ENCODE measurements at places on chromosomes 6 and 20. TPM values are rescaled to one million over a fixed set of nuclear protein-coding genes. Genes with fewer than 3 reads are reported as not detected.

GRCh38 chr6:158635427-158636073 lies 9.0 kb downstream of the DYNLT1 start:
- no peak for DNase-seq
- no peaks in the 10 kb centered on the region for H3K27me3 ChIP-seq
- no peak overlapping the region for H3K27ac ChIP-seq
- H3K4me3 ChIP-seq, result no peak overlapping the region
- H3K4me1 ChIP-seq, result peaks cover 29% of the 10 kb centered on the region

- H3K4me1 ChIP-seq, result no peaks in the 10 kb centered on the region
- no peaks in the 10 kb centered on the region for H3K27me3 ChIP-seq
- H3K36me3 ChIP-seq, result peaks cover 6% of the 10 kb centered on the region
- H3K27ac ChIP-seq, result no peak overlapping the region
- no peak overlapping the region for H3K4me3 ChIP-seq
Observed at GRCh38 chr20:32285621-32286371, 8.3 kb downstream of the KIF3B start.

DNA sequence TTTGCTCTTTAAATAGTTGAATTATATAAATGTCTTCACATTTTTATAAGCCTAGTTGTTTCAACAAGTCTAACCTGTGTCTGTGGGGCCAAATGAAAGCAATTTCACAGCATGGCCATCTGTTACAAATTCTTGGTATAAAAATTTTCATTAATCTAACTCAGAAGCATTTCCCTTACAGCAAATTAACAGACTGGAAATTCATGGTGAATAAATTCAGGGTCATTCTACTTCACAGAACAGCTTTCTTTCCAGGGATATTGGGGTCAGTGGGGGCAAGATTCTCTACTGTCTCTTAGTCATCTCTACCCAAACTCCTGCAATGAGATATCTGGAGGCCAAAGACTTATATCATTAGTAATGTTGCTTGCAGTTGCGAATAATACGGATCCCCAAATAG lies 352.1 kb downstream of the MMUT start:
- no peaks in the 10 kb centered on the region for H3K36me3 ChIP-seq
- DNase-seq, result no peak
- no peaks in the 10 kb centered on the region for H3K27me3 ChIP-seq
- no peak overlapping the region for H3K27ac ChIP-seq
- H3K4me1 ChIP-seq, result no peaks in the 10 kb centered on the region

DNA sequence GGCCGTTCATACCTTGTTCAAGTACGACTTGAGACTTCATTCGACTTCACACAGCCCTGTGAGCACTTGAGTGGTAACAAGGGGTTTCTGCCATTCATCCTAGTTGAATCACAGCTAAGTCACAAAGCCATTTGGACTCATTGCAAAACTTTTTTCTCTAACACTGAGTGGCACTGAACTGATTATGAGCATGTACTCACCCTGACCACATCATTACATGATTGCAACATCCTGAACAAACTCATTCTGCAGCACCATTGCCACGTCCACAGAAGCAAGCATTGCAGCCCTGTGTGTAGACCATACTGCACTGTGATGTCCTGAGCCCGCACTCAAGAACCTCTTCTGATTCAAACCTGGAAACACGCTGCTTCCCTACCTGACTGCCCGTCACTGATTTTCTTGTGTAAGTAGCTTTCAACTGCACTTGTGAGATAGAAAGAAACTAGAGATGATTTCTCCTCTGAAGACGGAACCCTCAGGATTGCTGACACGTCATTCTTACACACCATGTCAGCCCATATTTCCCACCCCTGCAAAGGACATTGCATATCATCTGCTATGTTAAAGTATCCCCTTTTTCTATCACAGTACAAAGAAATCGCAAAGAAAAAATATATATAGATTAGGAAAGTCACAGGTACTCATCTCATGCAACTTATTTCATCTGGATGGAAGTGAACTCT lies 81.6 kb downstream of the C6orf118 start:
- no peak overlapping the region for H3K4me3 ChIP-seq
- H3K27me3 ChIP-seq, result no peaks in the 10 kb centered on the region
- DNase-seq, result peak; percentile 69
- no peaks in the 10 kb centered on the region for H3K4me1 ChIP-seq
- H3K36me3 ChIP-seq, result no peaks in the 10 kb centered on the region
- no peak overlapping the region for H3K27ac ChIP-seq

DNA sequence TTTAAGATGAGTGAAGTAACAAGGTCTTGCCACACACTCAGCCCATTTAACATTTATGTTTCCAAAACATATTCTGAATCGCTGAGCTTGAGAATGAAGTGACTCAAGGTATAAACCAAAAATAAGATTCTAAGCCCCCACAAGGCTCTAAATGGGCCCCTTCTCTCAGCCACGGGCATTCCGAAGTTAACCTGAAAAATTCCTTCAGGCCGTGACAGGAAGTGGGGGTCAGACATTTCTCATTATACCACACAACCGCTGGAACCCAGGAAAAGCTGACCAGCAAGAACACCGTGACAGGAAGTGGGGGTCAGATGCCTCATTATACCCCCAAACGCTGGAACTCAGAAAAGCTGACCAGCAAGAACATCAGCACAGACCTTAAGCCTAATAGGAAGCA lies 247.9 kb downstream of the ERMARD start:
- DNase-seq, result no peak
- no peak overlapping the region for H3K27ac ChIP-seq
- no peak overlapping the region for H3K4me3 ChIP-seq
- H3K27me3 ChIP-seq, result no peaks in the 10 kb centered on the region

The DDO gene
- total RNA-seq, result not detected

The SNAP25 gene
- total RNA-seq, result 3.9 TPM

The DUSP15 gene
- 1.2 TPM for total RNA-seq

DNA sequence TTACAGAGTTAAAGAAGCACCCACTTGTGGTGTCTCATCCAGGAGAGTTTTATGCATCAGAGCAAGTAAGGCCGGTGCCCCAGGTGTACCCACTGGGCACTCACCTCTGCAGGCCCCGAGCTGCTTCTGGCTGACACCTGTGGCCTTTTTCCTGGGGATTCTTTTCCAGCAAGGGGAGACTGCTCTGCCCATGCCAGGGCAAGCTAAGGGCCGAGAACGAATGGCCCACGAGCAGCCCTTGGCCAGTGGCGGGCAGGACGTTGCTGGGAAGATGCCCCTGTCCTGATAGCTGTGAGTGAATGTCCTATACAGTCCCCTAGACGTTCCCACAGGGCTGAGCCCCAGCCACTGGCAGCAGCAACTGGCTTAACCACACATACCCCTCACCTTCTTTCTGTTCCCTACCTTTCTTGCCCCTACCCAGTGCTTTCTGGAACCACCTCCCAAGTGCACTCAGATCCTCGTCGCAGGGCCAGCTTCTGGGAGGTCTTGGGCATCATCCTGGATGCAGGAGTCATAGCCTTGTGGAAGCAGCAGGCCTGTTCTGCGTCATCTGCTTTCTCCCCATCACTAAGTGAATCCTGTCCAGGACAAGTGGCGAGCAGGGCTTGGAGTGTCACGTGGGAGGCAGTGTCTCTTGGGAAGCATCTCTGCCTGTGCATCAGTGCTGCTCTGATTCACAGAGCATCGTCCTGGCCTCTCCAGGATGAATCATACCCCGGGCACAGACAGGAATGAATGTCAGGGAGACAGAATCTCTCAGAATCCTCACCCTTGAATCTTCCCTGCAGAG lies 32.5 kb downstream of the SYNDIG1 start:
- peak; percentile 82 for DNase-seq
- peaks cover 28% of the 10 kb centered on the region for H3K4me1 ChIP-seq

DNA sequence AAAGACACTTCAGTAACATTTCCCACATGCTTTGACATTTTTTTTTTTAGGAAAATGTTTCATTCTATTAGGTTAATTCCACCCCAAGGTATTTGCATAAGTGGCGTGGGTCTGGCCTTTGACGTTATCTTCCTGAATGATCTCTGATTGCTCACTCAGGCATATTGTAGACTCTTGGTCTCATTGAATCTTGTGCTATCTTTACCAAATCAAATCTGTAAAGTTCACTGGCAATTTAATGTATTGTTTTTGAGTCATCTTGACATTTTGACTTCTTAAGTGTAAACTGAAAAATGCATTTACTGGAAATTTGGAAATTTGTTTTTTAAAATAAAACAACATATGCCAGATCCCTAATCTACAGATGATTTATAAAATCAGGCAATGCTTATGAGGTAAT lies 16.0 kb upstream of the VIP start:
- no peak for DNase-seq
- no peak overlapping the region for H3K27ac ChIP-seq
- H3K36me3 ChIP-seq, result no peaks in the 10 kb centered on the region
- H3K4me1 ChIP-seq, result no peaks in the 10 kb centered on the region
- H3K4me3 ChIP-seq, result no peak overlapping the region

DNA sequence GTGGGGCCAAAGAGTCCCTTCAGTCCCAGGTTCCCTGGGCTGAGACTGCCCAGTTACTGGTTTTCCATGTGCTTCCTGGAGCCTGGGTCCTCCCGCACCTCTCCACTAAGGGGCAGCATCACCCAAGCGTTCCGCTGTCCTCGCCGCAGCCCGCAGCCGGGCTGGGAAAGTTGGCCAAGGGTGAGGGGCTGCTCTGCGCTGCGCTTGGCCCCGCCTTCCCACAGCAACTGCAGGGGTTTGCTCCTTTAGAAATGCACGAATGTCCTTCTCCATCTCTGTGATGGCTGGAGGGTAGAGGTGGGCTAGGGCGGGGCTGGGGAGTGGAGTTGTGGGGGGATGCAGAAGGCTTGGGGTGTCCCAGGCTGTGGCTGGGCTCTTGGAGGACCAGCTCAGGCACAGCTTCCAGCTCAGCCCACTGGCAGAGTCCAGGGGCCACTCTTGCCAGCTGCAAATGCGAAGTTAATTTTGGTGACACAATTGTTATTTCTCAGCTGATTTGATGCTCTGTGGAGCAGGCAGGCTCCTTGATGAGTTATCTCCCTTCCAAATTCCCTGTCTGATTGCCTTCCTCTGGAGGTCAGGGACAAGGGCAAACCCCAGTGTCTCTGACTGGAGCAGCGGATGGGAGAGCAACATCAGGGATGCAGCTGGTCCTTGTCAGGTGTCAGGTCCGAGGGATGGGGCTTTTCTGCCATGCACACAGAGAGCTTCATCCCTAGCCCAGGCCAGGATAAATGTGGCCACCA lies 63.2 kb downstream of the NOL4L start:
- no peak for DNase-seq
- H3K27ac ChIP-seq, result no peak overlapping the region
- no peaks in the 10 kb centered on the region for H3K27me3 ChIP-seq

The NMBR gene
- total RNA-seq, result not detected

GRCh38 chr6:84860920-84861319 lies 96.5 kb upstream of the TBX18 start:
- no peak overlapping the region for H3K4me3 ChIP-seq
- H3K4me1 ChIP-seq, result no peaks in the 10 kb centered on the region
- no peaks in the 10 kb centered on the region for H3K27me3 ChIP-seq
- DNase-seq, result no peak
- no peak overlapping the region for H3K27ac ChIP-seq

The PRDM13 gene
- total RNA-seq, result not detected

DNA sequence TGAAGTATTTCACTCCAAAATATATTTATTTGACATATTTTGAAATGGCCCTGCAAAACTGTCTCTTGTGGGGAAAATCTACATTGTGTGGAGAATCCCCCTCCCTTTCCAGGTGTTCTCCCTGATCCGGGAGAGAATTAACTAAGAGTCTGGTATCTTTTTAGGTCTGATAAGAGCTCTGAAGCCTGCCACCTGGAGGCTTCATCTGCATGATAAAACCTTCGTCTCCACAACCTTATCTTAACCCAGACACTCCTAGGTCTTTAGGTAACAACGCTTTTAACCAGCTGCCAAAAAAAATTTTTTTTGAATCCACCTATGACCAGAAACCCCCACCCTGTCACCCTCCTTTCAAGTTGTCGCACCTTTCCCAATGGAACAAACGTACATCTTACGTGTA lies 43.0 kb downstream of the FAM184A start:
- no peaks in the 10 kb centered on the region for H3K27me3 ChIP-seq
- H3K4me3 ChIP-seq, result no peak overlapping the region
- no peaks in the 10 kb centered on the region for H3K36me3 ChIP-seq
- no peak overlapping the region for H3K27ac ChIP-seq

The LST1 gene
- not detected for total RNA-seq

DNA sequence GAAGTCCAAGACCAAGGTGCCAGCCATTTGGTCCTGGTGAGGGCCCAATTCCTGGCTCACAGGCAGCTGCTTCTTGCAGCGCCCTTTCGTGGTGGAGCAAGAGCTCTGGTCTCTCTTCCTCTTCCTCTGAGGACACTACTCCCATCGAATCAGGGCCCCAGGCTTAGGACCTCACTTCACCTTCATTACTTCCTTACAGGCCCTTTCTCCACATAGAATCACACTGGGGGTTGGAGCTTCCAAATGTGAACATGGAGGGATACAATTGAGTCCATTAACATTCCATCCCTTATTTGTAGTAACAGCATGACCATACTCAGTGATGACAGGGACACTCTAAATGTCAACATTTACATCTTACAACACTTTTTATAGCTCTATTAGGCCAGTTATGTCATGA lies 2.3 kb downstream of the RAMACL start:
- H3K36me3 ChIP-seq, result no peaks in the 10 kb centered on the region
- H3K4me1 ChIP-seq, result peaks cover 6% of the 10 kb centered on the region
- DNase-seq, result no peak
- no peak overlapping the region for H3K27ac ChIP-seq

DNA sequence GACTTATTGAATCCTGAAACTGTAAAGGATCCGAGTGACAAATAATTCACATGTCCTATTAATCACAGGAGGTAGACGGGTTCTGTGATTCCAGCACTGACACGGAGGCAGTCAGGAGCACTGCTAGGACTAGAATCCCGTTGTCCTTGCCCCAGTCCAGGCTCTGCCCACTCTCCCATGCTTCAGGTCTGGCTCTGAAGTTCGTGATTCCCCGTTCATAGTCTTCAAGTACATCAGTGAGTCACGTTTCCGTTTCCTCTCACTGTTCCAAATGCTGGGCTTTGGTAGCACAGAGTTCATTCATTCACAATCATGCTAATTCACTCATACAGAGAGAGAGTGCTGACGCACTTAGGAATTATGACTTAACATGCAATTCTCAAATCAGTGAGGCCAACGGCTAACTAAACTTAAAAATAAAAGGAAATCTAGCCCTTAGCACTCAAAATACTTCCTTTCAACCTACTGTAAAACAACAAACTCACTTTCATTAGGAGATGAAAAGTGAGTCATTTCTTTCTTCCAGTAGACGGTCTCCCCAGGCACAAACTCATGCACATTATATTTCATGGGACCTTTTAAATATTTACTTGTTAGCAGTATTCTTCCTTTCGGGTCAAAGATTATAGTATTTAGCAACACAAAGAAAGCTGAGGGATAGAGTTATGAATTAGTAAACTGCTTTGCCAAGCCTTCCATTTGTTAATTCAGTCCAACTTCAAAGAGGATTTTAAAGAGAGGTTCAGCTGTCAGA lies 94.0 kb upstream of the NHSL1 start:
- H3K4me3 ChIP-seq, result peak overlapping the region; percentile 44
- H3K27ac ChIP-seq, result peak overlapping the region; percentile 88
- H3K4me1 ChIP-seq, result peaks cover 31% of the 10 kb centered on the region
- peak; percentile 98 for DNase-seq

DNA sequence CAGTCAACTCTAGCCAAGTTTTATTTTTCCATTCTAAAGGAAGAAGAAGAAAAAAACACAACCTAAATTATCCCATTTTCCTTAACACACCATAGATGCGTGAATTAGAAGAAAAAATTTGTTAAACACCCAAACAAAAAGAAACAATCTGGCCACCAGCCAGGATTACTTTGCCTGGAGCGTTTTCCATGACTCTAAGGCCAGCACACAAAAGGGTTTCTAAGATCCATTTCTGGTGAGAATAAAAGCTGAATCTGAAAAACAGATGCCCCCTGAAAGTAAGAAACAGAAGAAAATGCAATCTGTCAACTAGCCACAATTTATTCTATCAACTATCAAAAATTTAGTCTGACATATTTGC lies 267.2 kb upstream of the SULF2 start:
- H3K27me3 ChIP-seq, result no peaks in the 10 kb centered on the region
- DNase-seq, result peak; percentile 38
- no peak overlapping the region for H3K4me3 ChIP-seq
- H3K27ac ChIP-seq, result no peak overlapping the region
- H3K4me1 ChIP-seq, result peaks cover 5% of the 10 kb centered on the region

The POPDC3 gene
- total RNA-seq, result 8.6 TPM
